ENCODE measurements at places on chromosomes 11 and 22.

GRCh38 chr11:59463190-59463641 lies 6.5 kb downstream of the OR4D6 start:
- no peak for DNase-seq

GRCh38 chr11:69943066-69943465 lies 123.8 kb upstream of the FGF3 start:
- DNase-seq = no peak

DNA sequence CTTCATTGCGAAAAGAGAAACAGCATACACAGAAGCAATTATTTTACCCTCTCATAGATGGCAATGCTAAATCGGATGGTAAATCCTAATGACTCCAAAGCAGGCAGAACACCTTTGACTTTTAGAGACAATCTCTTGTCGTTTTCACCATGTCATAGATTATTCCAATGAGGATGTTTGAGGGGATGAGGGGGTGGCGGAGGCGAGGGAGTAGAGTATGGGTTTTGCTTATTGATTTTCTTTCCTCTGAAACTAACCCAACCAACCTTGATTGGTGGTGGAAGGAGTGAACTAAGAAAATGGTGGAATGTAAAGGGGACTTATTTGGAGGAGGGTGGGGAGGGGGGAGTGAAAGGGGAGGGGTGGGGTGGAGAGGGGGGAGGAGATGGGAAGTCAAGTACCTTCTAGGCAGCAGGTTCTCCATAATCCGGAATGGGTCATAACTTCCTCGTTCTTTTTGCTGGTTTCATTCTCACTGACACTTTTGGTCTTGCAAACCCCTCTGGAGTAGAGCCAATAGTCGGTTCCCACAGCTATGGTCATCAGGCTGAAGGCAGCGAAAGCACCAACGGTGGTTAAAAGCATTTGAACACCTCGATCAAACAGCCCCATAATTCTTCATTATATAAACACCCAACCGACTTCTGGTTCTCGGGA lies 1.5 kb downstream of the CACNG2 start:
- DNase-seq = no peak

DNA sequence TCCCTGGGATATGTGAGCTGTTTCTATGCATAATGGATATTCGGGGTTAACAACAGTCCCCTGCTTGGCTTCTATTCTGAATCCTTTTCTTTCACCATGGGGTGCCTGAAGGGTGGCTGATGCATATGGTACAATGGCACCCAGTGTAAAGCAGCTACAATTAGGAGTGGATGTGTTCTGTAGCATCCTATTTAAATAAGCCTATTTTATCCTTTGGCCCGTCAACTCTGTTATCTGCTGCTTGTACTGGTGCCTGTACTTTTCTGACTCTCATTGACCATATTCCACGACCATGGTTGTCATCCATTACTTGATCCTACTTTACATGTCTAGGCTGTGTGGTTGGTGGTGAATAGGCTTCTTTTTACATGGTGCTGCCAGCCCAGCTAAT lies 1.3 kb downstream of the TUG1 start:
- no peak for DNase-seq

DNA sequence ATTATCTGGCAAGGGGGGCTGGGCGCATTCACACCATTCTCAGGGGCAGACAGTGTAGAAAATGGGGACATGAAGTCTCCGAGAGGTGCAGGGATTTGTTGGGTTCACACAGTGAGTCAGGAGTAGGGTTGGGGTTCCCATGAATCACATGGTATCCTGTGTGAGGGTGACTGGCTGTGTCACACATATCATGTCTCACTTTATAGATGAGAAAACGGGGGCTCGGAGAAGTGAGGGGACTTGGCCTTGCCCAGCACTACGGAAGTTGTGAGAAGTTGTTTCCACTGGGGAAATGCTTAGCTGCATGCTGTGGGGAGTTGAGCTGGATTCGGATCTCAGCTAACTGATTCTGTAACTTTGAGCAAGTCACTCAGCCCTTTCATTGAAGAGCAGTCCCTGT lies 4.2 kb downstream of the GAL3ST3 start:
- DNase-seq = no peak

GRCh38 chr11:62383822-62384221 lies 35.0 kb upstream of the SCGB1A1 start:
- no peak for DNase-seq

DNA sequence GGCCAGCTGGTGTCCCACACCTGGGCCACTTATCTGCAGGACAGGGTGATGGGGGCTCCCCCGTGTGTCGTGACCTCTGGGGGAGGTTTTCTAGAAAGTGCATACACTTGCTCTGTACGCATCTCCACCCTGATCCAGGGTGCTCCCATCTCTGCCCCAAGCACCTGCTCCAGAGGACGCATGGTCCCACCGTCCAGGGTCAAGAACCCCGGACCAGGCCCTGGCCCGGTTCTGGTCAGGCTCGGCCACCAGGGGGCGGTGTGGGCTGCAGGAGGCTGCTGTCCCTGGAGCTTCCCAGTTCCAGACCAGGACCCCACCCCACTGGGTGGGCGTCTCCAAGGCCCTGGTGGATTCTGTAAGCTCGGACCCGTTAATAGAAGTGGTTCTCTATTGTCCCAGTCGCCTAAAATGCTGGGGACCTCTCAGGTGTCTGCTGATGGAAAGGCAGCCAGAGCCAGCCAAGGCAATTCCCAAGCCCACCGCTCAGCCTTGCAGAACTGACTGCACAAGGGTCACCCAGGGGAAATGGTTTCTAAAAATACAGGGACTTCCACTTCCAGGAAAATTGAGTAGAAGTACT lies 34.7 kb upstream of the SEPTIN5 start:
- DNase-seq = no peak

GRCh38 chr22:19767427-19768341 lies 7.1 kb downstream of the TBX1 start:
- DNase-seq = no peak

DNA sequence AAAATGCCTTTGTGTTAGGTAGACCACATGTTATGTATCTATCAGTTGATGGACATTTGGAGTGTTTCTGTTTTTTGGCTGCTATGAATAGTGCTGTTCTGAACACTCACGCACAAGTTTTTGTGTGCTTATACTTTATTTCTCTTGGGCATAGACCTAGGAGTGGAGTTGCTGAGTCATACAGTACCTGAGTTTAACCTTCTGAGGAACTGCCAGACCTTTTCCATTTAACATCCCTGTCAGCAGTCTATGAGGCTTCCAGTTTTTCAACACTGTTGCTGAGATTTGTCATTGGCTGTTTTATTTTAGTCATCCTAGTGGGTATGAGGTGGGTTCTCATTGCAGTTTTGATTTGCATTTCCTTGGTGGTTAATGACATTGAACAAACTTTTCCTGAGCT lies 4.4 kb downstream of the CTTN start:
- DNase-seq = no peak

DNA sequence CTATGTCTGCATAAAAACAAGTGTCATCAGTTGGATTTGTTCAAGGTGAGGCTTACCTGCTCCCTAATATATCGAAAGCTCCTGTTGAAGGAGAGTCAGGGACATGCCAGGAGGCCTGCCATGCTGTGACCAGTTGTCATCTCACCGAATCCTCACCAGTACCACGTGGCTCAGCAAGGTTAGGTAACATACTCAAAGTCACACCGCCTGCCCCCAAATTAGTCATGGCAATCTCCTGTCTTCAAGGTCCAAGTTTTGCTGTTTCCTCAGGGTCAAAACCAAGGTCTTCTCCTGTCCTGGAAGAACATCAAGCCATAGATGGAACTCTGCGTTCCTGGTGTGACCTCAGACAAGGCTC lies 67.8 kb downstream of the IGLL1 start:
- DNase-seq = no peak

DNA sequence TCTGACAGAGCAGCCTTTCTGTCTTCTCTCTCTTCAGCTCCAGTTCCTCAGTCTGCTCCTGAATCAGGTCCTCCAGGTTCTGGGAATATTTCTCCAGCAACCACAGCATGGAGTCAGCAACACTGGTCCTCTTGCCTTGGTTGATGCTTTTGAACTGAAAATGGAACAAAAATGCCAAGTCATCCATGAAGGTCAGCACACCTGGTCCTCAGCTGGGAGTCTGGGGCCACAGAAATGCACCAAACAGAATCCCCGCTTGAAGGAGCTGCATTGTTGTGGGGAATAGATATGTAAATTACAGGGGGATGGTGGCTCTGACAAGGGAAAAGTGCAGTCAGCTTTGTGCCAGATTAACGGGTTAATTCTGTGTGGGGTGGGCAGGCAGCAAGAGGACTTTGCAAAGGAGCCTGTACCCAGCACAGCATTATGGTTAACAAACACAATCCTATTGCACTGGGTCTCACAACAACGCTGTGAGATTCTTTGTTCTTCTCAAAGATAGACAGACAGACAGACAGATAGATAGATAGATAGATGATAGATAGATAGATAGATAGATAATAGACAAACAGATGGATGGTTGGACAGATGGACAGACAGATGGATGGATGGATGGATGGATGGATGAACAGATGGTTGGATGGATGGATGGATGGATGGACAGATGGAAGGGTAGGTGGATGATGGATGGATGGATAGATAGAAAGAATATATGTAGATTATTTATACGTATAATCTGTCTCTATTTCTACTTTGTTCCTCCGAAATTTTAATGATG lies 33.8 kb upstream of the LRRC32 start:
- no peak for DNase-seq

DNA sequence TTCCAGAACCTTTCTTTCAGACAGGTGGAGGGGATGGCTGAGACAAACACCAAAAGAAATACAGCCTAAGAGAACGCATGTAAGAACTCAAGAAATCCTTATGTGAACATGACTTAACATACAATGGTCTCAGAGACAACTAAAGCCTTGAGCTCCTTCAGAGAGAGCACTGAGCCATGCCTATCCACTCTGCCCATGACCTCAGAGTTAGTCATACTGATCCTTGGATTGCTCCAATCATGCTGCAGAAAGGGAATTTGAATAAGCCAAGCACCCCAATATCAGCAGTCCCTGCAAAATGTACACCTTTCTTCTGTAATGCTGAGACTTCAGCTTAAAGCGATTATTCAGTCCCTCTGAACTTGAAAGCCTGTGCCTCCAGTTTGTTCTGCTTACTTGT lies 43.2 kb upstream of the CHKA start:
- no peak for DNase-seq

DNA sequence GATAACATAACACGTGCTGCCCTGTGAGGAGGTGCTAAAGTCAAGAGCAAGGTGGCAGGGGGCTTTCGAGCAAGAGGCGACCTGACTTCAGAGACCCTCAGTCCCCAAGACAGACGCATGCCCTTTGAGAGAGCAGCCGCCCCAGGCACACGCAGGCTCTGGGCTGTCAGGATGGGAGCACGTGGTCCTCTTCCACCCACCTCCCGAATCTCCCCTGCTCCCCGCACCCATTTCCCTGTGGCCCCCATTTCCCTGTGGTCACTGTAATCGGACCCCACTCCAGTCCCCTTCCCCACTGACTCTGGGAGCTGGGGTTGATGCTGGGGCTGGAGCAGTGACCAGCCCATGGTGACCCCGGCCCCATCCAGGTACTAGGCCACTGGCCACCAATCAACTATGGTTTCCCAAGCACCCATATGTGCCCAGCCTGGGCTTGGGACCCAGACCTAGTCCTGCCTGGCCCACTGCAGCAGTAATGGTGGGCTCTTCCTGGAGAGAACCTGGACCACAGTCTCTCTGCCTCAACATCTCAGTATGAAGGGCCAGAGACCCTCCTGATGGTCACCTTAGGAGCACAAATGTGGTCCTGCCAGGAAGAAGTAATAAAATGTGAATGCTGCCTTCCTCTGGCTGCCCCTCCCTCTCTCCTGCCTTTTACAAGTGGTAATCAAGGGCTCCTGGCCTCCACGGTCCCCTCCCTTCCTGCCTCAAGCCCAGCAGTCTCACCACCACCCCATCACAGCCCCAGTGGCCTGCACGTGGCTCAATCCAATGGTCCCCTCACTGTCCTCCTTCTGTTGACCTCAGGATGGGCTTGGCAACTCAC lies 39.0 kb downstream of the IGLL5 start:
- no peak for DNase-seq

- no peak for DNase-seq
Observed at GRCh38 chr22:50292643-50293440, 14.6 kb downstream of the PLXNB2 start.

- DNase-seq = no peak
Observed at GRCh38 chr11:101003468-101003867, 126.1 kb downstream of the PGR start.

DNA sequence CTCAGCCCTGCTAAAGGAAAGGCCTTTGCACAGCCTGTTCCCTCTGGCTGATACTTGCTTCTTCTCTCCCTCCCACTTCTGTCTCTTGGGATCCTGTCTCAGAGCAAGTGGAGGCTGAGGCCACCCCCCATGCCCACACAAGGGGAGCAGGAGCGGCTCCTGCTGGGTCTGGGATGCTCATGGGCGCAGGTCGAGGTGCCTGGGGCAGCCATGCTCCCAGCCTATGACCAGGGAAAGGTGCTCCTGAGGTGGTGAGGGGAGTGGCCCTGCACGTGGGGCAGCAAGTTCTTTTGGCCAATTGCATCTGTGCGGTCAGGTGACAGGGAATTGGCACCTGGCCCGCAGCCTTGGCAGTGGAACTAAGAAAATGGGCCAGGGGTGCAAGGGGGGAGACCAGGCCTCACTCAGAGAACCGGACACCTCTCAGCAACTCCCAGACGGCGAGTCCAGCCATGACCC lies 1.5 kb downstream of the MAPK11 start:
- DNase-seq = no peak

DNA sequence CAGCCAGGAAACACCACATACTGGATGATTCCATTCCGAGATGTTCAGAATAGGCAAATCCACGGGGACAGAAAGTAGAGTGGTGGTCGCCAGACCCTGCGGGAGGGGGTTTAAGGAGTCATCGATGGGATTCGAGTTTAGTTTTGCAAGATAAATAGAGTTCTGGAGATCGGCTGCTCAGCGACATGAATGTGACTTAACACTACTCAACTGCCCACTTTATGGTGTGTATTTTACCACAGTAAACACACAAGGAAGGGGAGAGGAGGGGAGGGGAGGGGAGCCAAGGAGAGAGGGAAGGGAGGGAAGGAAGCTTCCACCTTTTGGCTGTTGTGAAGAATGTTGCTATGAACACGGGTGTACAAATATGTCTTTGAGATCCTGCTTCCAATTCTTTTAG lies 10.4 kb upstream of the ARHGAP8 start:
- no peak for DNase-seq

DNA sequence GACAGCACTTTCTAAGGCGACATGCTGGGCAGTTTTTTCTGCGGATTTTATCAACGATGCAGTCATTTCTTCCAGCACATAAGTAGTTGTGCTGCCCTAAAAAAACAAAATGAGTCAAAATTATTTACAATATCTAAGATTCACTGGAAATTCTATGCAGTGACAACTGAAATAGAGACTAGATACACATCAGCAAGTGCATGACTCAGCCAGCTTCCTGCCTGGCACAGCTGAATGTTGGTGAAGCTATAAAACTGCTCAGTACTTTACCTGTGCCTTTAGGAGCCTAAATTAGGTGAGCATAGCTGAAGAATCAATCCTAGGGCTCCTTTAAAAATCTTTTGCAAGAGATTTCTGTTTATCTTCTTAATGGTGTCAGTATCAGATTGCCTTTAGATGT lies 37.8 kb downstream of the PGR start:
- DNase-seq = no peak

DNA sequence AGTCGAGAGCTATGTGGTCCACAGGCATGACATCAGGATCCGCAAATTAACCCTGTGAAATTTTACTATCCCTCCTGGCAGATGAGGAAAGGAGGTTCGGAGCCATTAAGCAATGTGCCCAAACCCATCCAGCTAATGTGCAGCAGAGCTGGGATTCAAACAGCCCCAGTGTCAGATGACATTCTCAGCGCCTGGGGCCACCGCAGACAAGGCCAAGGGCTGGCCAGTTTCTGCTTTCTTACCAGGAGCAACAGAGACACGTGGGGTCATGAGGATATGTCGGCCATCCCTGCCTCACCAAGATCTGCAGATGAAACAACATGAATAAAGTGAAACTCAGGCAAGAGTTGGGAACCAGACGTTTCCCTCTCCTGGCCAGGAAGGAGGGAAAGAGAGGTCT lies 110.2 kb downstream of the TENM4 start:
- DNase-seq = no peak
